ENCODE measurements at places on chromosomes 2 and 18.

DNA sequence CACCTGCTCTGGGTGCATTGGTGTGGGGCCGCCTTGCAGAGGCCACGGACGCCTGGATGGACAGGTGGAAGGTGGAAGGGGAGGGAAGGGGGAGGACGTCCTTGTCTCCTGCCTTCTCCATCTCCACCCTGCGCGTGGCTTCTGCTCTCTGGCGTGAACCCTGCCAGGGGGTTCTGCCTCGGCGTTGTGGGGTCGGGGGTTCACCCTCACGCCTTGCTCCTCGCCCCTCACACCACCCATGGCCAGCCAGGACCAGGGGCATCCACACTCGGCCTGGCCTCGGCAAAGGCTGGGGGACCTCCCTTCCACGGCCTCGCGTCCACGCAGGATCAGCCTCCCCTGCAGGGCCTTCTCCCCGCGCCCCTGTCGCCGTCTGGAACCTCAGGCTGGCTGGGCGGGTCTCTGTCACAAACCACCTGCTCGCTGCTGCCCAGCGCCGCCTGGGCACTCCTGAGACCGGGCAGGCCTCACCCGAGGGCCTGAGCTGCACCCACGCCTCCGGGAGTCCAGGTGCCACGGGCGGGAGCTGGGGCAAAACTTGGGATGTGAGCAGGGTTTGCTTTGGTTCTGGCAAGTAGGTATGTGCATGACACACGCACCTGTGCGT, 655.9 kb downstream of the GALR1 start:
- no peak for DNase-seq

DNA sequence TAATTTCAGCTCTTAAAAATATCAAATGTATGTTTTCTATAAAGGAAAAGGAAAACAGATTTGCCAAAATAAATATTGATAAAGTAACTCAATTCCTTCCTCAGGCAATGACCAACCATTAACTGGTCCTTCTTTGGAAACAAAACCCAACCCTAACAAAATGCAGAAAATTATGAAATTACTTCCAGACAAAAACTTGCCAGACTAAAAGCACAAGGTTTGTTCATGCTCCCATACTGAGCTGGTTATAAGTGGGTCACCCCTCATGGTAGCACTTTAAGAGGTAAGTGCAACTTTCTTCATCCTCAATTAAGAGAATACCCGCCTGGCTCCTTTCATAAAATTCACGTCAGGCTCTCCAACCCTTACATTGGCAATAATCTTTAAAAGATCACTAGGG, 31.1 kb upstream of the TTC32 start:
- no peak for DNase-seq

- DNase-seq, result peak; percentile 14
Observed at GRCh38 chr2:178331474-178332432, 119.2 kb downstream of the PRKRA start.

- no peak for DNase-seq
Observed at GRCh38 chr2:38438133-38438882, 61.2 kb upstream of the ATL2 start.

GRCh38 chr18:57437766-57438671, 2.8 kb downstream of the ONECUT2 start:
- peak; percentile 83 for DNase-seq

- no peak for DNase-seq
Observed at GRCh38 chr2:145591109-145591809, 1071.3 kb upstream of the ZEB2 start.

GRCh38 chr2:19848952-19849351, 52.8 kb downstream of the TTC32 start:
- DNase-seq, result no peak

GRCh38 chr2:209581040-209581439, 157.2 kb downstream of the MAP2 start:
- no peak for DNase-seq

DNA sequence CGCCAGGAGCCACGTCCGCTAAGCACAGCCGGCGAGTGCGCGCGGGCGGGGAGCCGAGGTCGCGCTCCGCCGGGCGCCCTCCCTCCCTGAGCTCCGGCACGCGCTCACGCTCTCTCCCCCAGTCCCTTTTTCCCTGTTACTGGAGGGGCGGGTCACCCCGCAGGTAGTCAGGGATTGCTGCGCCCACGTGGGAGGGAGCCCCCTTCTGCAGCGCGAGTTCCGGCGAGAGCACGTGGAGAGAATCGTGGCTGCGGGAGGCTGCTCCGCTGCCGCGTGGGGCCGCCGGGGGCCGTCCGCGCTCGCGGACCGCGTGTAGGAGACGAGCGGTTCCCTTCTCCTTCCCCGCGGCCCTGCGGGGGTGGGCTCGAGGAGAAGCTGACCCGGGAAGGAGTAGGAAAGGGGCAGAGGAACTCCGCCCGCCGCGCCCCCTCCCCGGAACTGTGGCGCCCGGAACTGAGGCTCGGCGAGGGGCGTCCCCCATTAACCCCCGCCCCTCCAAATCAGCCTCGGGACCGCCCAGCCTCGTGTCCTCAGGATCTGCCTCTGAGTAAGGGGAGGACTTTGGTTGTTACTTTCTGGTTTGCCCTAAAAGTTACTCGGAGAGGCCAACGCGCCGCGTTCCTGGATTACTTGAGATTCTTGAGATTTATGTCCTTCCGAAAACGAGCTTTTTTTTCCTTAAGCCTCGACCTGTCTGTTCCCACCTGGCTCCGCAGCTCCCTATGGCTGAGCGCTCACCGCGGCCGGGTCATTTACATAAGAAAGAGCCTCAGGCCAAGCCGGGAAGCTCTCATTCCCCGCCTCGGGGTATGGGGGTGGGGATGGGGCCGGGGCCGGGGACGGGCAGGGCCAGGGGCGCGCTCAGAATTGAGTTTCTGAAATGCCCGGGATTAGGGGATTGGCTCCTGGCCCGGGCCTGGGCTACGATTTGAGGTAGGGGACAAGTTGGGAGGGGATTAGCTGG, 1.1 kb downstream of the HK2 start:
- DNase-seq, result peak; percentile 50

Data from HuH-7 (cell line).